ENCODE measurements at places on chromosomes 7 and 10.

DNA sequence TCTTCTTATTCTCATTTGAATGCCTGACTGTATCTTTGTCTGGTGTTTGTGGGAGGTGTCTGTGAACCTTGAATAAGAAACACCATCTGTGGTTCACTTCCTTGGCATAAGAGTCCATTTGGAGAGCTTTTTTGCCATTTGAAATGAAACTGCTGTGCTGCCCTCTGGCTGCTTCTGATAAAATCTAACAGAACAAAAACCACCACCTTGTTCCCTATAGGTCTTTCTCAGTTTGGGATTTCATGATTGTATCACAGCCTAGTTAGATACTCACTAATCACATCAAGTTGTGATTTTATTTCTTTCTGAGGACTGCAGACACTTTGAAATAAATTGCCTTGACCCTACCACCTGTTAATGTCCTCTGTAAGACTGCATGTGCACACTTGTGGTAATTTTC is 102.7 kb upstream of the FAM13C start:
- no peak for DNase-seq

DNA sequence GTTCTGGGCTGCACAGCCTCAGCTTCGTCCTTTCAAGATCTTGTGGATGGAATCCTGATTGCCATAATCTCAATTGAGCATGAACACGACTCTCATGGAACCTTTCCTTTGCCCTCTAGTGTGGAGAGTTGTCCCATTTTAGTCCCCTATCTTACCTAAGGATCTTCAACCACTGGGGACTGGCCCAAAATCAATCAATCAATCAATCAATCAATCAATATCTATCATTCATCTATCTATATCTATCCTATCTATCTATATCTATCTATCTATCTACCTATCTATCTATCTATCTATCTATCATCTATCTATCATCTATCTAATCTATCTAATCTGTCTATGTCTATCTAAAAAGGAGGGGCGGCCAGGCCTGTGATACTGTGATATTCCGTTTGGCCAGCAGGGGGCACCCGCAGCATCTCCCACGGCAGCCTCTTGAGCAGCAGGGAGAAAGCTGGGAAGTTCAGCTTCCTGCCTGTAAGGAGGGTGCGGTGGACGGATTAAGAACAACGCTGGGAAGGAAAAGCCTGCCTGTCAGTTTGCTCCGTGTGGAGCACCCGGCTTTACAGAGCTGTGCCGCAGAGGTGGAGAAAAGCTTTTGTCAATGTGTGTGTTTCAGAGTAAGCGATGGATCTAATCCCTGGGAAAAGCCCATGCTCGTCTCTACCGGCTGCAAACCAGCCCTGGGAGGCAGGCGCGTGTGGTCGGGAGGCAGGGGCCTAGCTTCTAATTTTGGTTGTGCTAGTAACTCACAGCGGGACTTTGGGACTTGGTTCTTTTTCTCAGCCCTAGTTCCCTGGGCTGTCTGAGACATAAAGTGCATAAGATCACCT is 124.9 kb downstream of the SH2D4B start:
- DNase-seq: no peak

DNA sequence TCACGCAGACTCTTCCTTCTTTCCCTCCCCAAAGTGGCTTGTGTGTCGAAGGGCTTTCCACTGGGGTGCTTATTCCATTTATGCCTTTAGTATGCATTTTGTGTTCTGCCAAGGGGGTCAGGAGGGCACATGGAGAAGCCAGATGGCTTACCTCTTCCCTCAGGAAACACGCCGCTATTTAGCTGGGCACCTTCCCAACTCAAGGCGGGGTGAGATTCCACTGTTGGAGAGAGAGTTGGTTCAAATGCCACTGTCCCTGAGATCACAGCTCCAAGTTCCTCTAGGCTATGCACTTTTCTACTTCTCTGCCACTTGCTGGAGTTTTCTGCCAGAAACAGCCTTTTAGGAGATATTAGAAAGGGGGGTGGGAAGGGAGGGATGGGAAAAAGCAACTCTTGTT is 1091.8 kb downstream of the LRMDA start:
- DNase-seq: no peak

GRCh38 chr7:35648367-35648766 is 46.6 kb downstream of the HERPUD2 start:
- no peak for DNase-seq

- no peak for DNase-seq
These were observed 124.3 kb upstream of the UNC5B start for GRCh38 chr10:71088054-71088453.

Data from NCI-H2107 (cell line).